Hematopoietic multipotent progenitor cell treated with erythropoietin and hydrocortisone succinate and interleukin-3 and kit ligand, for 6 days (in vitro differentiated cells): ENCODE measurements at places on chromosomes 2 and 18.

DNA sequence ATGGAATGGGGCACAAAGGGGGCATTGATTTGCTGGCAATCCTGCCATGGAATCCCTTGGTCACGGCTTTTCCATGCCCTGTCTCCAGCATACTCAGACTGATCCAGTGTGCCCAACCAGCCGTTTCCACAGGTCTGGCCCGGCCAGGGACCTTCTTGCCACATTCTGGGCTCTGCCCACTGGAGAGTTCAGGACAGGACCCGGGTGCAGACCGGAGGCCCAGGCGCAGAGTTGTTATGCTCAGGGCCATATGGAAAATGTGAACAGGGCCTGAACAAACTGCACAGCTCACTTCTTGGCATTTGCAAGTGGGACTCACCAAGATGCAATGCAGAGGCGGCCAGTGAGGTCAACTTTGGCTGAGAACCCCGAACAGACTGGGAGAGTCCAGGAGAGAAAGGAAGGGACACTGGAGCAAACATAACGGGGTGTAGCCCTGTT, 15.6 kb upstream of the ASAP2 start:
- DNase-seq, result no peak

DNA sequence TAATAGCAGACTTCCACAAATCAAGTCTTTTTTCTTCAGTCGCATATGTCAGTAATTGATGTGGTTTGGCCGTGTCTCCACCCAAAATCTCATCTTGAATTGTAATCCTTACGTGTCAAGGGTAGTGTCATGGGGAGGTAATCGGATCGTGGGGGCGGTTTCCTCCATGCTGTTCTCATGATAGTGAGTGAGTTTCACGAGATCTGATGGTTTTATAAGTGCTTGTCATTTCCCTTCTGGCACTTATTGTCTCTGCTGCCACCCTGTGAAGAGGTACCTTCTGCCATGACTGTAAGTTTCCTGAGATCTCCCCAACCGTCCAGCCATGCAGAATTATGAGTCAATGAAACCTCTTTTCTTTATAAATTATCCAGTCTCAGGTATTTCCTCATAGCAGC, 478.8 kb downstream of the PTPRM start:
- DNase-seq, result no peak

- no peak for DNase-seq
Observed at GRCh38 chr18:77074431-77074830, 58.2 kb downstream of the MBP start.

DNA sequence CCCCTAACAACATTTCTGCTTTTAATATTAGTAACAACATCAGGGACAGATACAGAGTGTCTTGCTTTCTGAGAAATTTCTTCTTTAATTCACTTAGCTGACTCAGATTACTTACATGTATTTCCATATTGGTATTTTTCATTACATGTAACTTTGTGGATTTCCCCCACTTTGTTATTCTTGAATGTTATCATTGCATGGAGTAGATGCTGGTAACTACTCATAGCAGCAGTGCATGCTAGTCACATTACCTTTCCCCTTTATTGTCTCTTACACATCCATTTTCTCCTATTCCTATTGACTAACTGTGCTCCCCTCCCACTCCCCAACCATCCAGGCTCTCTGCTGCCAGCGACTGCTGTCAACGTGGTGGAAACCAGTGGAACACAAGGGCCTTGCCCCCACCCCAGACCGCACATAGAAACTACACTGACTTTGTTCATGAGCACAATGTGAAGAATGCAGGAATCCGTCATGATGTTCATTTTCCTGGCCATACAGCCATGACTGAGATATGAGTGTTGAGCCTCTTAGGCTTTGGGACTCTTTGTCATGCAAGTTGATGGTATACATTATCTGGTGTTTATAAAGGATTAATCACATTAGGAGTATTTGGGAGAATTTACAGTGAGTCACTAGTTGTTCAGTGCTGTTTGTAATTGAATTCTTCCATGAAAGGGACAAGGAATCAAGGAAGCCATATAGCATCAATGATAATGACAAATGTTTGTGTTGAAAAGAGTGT, 91.0 kb downstream of the EPB41L5 start:
- no peak for DNase-seq

DNA sequence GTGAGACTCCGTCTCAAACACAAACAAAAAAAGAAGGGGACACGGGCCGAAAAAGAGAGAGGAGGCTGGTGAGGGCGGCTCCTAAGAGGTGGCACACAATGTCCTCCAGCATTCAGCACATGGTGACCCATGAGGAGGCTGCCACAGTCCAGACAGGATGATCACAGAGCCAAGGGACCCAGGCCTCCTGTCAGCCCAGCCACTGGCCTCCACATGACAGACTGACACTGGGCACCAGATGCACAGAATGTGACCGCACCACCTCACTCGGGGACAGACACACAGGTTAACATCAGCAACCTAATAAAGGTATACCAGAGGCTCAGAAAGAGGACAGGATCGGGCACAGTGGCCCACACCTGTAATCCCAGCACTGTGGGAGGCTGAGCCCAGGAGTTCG, 21.0 kb downstream of the PASK start:
- DNase-seq, result no peak

DNA sequence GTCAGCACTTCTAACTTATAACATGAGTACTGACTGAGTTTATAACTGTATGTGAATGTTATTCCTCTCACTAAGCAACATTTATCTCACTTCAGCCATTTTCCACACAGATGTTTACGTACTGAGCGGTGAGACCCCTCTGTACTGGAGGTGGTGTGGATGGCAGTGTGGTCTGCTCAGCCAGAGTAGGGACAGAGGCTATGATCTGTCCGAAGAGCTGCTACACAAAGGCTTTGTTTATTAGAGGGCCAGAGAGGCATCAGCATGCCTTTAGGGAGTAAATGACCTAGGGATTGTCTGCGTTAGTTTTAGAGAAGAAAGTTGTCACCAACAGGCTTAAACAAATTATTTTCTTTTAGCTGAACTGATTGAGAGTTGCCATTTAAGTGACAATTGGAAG, 23.2 kb upstream of the TACR1 start:
- no peak for DNase-seq

GRCh38 chr2:234880551-234881211, 71.1 kb upstream of the SH3BP4 start:
- no peak for DNase-seq

DNA sequence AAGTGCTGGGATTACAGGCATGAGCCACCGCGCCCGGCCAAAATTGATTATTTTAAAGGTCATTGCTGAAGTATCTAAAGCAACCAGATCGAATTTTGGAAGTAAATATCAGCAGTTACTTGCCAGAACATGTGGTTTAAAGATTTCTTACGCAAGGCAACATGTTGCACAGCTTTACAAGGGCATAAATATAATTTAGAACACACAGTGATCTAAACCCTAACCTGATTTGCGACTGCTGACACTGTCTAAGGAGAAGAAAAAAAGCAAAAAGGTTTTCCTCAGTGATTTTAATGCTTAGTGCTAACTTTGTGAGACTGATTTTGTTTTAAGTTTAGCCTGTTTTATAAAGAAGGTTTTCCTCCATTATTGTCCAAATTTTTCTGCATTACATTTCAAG, 569.9 kb upstream of the LINC00305 start:
- no peak for DNase-seq

- DNase-seq, result no peak
Observed at GRCh38 chr18:48402953-48403352, 6.2 kb downstream of the ZBTB7C start.

GRCh38 chr2:137969418-137969765, 5.1 kb downstream of the HNMT start:
- DNase-seq, result no peak

DNA sequence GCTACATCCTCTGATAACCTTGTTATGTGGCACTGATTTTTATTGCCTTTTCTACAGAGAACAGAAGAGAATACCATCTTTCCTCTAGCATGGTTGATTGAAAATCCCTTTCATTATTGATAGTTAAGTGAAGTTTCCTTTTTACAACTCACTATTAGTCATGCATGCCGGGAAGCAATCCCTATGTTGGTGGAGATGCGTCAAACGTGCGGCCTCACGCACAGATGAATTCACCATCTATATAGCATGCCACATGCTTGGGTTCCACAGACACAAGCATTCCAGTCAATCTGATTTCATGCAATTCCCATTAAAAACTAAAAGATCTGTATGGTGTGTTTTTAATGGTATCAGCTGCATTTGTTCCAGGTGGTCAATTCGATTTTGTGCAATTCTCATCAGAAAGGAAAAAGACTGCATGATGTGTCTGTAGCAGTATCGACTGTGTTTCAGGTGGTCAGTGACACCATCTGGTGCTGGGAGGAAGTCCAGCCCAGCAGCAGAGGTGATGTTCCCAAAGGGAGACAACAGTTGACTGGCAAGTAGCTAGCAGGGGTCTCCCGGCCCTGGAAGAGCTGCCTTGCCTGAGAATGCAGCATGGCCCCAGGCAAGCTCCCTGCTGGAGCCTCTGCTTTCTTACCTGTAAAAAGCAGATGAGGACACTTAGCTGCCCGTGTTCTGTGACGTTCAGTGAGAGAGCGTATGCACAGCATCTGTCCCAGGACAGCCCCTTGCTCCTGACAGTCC, 151.3 kb upstream of the NCK2 start:
- DNase-seq, result no peak

DNA sequence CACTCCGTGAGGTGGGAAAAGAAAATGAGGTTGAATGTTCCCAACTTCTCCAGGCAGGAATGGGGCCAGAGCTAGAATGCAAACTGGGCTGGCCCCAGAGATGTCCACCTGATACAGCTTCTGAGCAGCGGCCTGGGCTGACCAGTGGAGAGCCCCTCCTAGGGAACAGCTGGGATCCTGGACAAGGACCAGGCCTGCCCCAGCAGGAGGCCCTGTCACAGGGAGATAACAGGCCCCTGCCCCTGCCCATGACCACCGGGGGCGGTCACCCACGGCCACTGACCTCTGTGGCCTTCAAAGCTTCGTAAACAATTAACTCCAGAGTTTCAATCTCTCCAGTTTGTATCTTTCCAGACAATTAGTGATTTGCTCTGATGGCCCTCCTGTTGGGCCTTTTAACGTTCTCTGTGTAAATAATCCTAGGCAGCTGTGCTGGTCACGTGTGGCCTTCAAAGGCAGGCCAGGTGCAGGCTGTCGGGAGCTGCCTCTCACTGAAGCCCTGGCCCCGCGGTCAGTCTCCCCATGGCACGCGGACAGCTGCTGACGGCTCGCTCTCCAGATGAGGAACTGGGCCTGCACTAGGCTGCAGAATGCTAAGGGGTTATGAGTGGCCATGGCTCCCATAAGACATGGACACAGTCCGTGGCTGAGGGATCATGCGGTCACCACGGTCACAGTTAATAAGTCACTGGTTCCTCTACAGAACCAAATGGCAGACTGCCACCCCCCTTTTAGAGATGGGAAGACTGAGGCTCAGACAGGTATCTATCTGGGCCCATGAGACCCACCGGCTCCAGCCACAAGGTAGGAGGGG, 9.2 kb downstream of the HS6ST1 start:
- DNase-seq, result no peak

- DNase-seq, result no peak
Observed at GRCh38 chr2:144091622-144092021, 428.3 kb downstream of the ZEB2 start.
